ENCODE measurements at places on chromosomes 6 and 20. TPM values are rescaled to one million over a fixed set of nuclear protein-coding genes. Genes with fewer than 3 reads are reported as not detected.
A peak's percentile ranks its signal among the peaks of the same experiment; 100 is the strongest.

The HLA-DQA2 gene
- total RNA-seq, result not detected

The MYLK4 gene
- total RNA-seq, result 0.48 TPM

The TMEM74B gene
- not detected for total RNA-seq

The OR2B6 gene
- not detected for total RNA-seq

The PANK2 gene
- 40.8 TPM for total RNA-seq

The FNDC11 gene
- total RNA-seq, result not detected

The BEND3 gene
- total RNA-seq, result 2.1 TPM

The SMOC2 gene
- total RNA-seq, result 0.66 TPM

DNA sequence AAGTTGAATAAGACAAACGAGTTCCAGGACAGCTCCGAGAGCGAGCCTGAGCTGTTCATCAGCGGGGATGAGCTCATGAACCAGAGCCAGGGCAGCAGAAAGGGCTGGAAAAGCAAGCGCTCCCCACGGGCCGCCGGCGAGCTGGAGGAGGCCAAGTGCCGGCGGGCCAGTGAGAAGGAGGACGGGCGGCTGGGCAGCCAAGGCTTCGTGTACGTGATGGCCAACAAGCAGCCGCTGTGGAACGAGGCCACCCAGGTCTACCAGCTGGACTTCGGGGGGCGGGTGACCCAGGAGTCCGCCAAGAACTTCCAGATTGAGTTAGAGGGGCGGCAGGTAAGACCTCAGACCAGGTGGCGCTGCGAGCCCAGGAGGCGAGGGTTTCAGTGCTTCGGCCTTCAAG lies 56.0 kb upstream of the TMEM181 start:
- DNase-seq, result no peak

- DNase-seq, result no peak
Observed at GRCh38 chr6:126086560-126086959, 100.2 kb downstream of the TRMT11 start.

DNA sequence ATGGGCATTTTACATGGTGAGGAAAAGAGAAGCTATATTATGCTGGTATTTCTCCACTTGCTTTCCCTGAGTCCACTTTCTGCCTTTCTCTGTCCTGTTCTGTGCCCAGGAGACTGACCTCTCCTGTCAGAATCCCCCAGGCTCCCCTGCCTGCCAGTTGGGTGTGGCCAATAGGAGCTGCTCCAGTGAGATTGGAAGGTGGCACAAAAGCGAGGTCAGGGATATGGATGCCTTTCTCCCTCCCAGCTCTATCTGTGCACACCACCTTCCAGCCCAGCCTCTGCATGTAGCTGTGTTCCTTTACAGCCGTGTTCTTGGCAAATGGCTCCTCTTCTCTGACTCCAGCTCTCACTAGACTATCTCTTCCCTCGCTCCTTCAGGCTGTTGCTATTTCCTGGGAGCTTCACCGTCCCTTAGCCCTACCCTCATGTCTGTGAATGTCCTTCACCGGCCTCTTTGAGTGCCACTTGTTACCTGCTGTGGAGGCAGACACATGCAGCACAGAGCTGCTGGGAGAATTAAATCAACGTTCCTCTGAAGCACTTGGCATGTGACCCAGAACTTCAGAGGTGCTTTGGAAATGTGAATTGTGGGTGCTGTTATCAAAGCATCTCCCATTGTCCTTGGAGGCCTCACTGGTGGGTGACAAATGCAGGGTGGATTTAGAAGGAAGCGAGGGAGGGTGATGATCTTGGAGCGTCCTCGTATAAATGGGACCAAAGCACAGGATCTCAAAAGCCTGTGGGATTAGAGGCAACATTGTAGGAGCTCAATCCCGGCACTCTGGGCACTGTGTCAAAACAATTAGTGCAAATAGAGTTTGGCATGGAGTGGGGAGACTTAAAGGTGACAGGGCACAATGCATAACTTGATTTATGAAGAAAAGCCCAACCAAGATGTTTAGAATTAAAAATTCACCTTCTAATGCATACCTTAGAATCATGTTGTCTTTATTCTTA lies 28.9 kb upstream of the RALGAPA2 start:
- no peak for DNase-seq

DNA sequence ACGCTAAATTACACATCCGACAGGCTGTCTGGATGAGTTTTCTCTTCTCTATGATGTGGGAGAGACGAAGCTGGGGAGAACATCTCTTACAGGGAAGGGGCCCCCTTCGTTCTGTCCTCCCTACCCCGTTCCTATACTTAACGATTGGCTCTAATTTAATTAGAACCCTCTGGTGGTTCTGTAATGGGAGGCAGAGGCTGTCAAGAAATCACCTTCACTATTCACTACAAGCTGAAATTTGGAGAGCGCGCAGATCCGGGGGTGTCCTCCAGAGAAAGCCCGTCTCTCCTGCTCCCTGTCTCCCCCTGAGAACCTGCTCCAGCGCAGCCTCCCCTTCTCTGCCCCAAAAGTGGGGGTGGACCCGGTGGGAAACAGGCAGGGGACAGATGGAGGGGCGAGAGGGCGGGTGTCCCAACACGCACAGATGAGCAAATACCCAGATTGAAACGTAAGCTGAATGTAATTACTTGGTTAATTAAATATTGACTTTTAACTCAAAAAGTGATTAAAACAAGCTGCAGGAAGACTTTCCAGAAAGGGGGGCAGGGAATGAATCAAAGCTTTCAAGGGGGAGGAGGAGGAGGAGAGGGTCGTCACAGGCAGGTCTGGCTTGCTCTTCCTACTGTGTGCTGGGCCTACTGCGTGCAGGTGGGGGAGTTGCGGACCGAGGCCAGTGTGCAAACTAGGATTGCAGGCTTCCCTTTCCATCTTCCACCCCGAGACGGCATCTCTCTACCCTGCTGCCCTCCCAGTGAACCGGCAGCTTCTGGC lies 1.3 kb downstream of the SULF2 start:
- no peak for DNase-seq

DNA sequence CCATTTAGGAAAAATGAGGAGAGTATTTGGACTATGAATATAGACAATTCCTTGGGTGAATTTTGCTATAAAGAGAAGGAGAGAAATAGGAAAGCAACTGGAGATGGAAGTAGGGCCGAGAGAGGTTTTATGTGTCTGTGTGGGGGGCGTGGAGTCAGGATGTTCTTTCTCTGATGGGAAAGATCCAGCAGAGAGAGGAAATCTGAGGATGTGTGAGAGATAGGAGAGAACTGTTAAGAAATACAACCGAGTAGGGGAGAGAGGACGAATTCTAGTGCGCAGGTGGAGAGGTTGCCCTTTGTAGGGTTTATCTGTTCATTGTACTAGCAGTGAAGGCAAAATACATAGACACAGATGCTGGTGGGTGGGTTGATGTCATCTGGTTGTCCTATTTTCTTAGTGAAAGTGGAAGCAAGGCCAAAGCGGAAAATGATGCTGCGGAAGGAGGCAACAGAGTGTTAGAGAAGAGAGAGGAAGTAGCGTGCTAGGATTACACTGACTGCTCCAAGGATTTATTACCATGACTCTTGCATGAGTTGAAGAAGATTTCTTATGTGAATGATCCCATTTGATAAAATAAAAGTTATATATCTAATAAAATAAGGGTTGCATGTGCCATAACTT lies 57.7 kb downstream of the CLVS2 start:
- DNase-seq, result no peak

DNA sequence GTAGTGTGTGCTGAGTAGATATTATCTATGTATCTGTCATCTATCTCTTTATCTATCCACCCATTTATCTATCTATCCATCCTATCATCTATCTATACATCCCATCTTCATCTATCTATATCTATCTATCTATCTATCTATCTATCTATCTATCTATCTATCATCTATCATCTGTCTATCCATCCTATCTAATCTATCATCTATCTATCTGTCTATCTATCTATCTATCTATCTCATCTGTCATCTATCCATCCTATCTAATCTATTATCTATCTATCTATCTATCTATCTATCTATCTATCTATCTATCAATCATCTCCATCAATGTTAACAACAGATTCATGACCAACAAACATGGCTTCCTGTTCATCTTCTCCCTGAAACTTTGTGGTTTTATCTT lies 90.5 kb upstream of the SLC24A3 start:
- DNase-seq, result no peak

- no peak for DNase-seq
Observed at GRCh38 chr6:37177077-37177934, 7.4 kb downstream of the PIM1 start.

DNA sequence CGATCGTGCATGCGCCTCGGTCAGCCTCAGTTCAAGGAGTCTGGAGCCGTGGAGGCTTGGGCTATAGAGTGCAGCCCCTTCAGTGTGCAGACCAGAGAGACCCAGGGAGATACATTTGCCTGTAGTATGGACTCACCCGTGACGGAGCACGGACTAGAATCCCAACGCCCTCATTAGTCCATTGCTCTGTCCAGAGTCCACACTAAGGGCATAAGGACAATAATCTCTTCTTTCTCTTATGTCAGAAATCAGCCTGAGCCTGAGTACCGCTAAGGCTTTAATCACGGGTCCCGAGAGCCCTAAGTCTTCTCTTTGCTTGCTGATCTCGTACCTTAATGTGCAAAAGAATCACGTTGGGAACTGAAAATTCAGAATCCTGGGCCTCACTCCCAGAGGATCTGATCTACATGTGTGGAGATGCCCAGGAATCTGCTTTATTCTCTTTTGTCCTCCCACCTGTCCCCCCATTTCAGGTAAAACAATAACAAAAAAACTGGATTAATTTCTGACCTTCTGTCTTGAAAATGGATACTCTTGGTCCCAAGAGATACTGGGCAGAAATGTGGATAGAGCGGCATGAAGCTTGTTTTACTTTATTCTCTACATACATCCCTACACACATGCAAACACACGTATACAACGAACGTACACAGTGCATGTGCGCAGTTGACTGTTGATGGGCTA lies 671 bp downstream of the BPHL start:
- no peak for DNase-seq

- no peak for DNase-seq
Observed at GRCh38 chr6:42255050-42255449, 37.4 kb upstream of the MRPS10 start.

- DNase-seq, result no peak
Observed at GRCh38 chr6:150528648-150529285, 70.9 kb upstream of the PLEKHG1 start.

- DNase-seq, result no peak
Observed at GRCh38 chr6:77361018-77361417, 102.3 kb downstream of the HTR1B start.

GRCh38 chr6:134097114-134097707 lies 44.8 kb upstream of the SLC2A12 start:
- DNase-seq, result peak; percentile 51

GRCh38 chr6:147553099-147553498 lies 44.6 kb downstream of the SAMD5 start:
- DNase-seq, result no peak

DNA sequence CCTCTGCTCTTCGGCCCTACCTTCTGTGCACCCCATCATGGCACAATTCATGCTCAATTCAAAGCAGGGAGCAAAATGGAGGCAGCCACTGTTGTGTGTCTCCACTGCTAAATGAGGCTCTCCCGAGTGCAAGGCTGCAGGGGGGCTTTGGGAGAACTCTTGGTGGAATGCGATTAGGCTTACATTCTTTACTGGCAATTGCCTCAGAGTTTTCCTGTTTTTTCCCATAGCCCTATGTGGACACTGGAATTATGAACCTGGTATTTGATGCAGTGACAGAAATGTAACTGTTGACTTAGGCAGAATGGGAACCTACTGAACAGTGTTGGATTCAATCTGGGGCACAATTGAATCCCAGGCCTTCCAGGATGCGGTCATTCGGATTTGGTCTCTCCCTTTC lies 187.9 kb upstream of the GMDS start:
- no peak for DNase-seq

DNA sequence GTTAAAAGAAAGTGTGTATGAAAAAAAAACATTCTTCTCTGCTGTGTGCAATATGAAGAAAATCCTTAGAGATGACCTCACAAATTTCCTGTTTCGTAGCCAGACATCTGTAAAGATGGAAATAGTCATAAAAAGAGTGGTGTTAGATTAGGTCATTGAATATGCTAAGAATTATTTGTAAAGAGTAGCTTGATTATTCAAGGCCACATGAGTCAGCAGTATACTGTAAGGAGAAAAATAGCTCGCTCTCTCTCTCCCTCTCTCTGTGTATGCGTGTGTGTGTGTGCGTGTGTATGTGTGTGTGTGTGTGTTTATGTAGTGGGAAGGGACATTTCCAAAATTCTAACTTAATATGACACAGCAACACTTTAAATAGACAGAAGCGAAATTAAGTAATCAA lies 78.8 kb downstream of the PTCHD4 start:
- DNase-seq, result peak; percentile 83

- DNase-seq, result no peak
Observed at GRCh38 chr6:7421066-7421465, 31.5 kb downstream of the RIOK1 start.

All from H4 (cell line).